ENCODE measurements at places on chromosomes 7 and 10.

- DNase-seq = no peak
Observed at GRCh38 chr7:33099154-33099940, 9.9 kb downstream of the RP9 start.

DNA sequence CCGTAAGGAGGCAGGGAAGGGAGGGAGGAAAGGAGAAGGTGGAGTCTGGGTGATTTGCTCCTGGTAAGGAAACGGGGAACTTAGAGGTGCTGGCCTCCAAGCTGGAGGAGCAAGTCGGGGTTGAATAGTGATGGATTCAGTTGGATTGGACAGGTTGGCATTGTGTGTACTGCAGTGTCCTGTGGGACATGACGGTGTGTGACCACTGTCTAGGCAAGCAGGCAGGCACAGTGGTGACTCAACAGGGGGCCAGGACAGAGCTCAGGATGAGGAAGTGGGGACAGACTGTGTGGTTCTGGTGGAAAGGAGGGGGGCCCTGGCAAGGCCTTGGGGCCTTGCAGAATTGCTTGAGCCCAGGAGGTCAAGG, 48.8 kb downstream of the COL26A1 start:
- no peak for DNase-seq

GRCh38 chr7:16098585-16099179, 322.7 kb downstream of the CRPPA start:
- no peak for DNase-seq

DNA sequence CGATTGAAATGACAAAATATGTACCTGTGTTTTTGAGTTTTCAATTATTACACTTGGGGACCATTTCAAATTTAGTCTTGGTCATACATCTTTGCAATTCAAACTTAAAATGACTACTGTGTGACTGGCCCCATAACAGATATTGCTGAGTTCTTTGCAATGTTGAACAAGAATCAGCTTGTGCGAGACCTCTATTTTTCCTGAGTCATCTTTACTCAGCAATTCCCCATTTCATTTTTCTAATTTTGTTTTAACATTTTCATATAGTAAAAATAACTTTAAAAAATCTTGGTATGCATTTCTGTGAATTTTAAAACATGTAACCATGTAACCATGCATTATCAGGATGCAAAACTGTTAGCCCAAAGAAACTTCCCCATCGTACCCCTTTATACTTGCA, 678.1 kb downstream of the ANKRD7 start:
- no peak for DNase-seq

DNA sequence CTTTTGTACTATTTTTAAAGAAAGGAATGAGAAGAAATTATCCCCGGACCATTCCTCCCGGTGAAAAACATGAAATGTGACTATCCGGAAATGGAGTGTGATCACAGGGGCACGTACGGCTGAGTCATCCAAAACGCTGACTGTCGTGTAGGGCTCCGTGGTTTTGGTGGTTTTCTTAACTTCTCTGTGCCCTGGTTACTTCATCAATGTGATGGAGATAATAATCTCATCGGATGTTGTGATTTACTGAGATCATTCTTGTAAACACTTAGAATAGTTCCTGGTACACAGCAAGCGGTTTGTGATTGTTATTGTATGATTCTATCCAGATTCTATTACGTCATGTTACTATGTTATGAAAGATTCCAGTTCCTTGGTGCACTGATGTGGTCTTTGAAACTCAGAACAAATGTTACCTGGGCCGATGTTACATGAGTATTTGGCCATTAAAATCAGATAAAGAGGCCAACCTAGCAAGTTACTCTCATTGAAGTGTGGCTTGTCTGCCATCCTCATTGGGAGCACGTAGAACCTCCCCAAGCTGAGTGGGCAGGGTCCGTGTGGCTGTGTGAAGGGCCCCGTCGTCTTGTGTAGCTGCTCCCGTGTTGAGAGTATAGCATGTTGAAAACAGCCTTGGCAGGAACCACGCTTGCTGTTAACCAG, 99.5 kb downstream of the CAMK1D start:
- DNase-seq = peak; percentile 69

DNA sequence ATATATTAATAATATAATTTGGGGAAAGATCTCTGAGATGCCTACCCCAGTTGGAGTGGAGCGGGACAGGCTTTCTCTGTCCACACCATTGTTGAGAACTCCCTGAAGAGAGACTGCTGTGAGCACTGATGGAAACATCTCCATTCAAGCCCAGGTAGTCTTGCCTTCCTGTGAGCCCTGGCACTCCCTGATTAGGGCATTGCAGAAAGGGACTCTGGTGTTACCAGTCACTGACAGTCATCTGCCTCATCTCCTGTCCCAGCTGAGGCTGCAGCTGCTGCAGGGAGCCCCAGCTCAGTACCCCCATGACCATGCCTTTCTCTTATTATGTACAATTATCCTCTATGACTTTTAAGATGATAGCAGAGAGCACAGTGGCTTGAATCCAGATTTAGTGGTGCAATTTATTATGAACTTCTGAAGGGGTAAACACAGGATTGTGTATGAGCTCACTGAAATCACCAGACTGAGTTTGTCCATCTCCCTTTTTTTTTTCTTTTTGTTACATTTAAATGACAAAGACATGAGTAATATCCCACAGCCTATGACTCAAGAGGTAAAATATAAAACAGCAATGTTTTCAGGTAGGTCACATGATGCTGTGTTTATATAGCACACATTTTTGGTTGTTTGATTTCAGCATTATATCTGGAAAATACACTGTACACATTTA, 236.9 kb downstream of the SLC25A13 start:
- DNase-seq = no peak

- no peak for DNase-seq
Observed at GRCh38 chr10:57791546-57791945, 476.1 kb downstream of the IPMK start.

DNA sequence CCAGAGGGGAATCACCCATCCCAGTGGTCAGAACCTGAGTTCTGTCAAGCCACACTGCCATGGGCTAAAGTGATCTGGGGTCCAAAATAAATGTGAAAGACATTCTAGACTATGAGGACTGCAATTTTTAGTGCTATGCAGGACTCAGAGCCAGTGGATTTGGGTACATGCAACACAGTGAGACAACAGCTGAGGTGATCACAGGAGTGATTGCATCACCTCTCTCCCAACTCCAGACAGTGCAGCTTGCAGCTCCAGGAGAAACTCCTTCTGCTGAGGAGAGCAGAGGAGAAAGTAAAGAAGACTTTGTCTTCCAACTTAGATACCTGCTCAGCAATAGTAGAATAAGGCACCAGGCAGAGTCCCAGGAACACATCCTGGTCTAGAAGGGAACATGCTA, 682.0 kb upstream of the POT1 start:
- no peak for DNase-seq

DNA sequence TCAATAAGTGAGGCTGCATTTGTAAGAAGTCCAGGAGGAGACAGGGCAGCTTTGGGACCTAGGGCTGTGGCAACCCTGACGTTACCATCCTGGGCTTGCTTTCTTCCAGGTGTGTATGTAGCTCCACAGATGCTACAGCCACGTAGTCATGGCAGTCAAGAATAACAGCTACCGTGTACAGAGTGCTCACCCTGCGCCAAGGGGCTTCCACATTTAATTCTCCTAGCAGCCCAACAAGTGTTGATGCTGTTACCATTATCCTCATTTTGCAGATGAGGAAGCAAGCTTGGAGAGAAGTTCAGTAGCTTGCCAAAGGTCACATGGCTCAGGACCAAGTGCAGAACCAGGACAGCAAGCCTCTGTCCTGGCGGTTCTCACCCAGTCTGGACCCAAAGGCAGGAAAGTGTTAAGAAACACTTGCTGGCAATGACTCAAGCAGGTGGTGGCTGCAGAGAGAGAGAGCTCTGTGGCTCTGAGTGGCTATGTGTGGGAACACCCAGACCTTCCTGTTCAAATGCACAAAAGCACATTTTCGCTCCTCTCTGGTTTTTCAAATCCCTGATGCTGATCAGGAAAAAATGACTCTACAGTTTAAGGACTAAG, 89.8 kb downstream of the CREM start:
- DNase-seq = no peak

DNA sequence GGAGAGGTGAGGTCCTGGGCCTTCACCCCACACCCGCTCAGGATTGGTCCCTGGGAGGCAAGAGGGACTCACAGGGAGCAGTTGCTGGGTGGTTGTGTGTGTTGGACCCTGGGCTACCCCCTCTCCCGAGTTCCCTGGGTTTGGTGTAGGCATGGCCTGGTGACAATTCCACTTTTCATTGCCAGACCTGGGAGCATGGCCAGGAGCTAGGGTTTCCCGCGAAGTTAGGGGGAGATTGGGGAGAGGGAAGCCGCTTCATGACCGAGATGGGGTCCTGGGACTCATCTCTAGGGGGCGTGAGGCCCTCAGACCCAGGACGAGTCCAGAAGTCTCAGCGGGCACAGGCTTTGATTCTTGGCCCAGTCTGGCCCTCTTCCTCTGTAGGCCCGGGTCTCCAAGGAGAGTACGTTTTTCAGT, 606 bp downstream of the PALD1 start:
- DNase-seq = no peak

DNA sequence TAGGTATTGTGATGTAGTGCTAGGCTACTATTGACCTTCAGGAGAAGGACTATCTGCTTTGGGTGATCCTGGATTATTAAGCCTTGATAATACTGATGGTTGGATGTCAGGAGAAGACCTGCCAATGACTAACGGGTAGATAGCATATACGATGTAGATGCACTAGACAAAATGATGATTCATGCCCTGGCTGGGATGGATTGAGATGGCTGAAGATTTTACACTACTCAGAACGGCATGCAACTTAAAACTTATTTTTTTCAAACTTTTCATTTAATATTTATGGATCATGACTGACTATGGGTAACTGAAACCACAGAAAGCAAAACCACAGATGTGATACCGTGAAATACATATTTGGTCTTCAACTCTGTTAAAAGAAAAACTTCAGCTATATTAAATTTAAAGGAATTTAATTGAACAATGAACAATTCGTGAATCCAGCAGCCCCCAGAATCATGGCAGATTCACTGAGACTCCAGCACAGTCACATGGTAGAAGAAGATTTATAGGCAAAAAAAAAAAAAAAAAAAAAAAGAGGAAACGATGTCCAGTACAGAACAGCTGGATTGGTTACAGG, 124.6 kb upstream of the CDK13 start:
- DNase-seq = no peak

- no peak for DNase-seq
Observed at GRCh38 chr7:29253225-29253624, 58.6 kb downstream of the CHN2 start.

GRCh38 chr7:83065714-83066113, 97.0 kb downstream of the PCLO start:
- DNase-seq = no peak

DNA sequence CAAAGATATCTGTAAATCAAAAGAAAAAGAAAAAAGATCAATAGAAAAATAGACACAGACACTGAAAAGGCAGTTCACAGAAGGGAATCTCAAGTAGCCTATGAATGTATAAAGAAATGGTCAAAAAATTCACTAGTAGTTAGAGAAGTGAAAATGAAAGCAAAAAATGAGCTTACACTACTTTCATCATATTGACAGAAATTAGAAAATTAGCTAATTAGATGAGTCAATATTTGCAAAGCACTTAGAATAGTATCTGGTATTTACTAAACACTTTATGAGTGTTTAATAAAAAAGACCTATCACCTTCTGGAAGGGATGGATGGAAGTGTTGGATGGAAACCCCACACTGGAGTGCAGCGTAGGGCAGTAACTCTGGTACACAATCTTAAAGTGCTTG, 1.7 kb upstream of the CFAP58 start:
- DNase-seq = no peak

GRCh38 chr7:151875942-151876898, 695 bp downstream of the PRKAG2 start:
- peak; percentile 74 for DNase-seq

DNA sequence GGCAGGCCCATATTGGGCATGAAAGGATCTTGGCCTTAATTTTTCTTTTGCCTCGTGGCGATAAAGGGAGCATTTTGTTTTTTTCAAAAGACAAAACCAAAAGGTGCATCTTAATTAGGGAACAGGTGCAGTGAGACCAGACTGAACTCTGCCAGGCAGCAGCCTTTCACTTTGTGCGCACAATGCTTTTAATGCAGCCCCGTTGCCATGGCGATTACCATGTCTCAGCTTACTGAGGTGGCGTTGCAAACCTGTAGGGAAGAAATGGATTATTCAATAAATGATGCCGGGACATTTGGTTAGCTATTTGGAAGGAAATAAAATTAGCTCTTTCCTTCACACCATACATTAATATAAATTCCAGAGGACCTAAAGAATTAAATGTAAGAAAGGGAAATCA, 61.9 kb downstream of the MYL10 start:
- DNase-seq = no peak

GRCh38 chr7:131219312-131220041, 108.2 kb upstream of the MKLN1 start:
- no peak for DNase-seq

- DNase-seq = no peak
Observed at GRCh38 chr7:77288676-77289320, 89.2 kb upstream of the FGL2 start.

DNA sequence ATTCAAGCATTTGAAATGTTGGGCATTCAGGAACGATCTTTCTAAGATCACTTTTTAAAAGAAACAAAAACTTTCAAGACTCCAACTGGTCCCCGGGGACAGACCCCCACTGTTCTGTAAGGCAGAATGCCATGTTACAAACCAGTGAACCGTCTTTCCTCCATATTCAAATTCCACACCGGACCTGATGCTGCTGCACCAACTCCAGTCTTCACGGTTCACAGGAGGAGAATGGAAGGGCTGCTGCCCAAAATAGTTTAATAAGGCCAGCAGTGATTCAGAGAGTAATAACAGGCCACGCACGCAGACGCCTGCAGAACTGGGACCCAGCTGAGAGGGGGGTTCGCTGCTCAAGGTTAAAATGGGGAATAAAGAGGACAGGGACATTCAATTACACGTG, 47.2 kb downstream of the OSBPL3 start:
- no peak for DNase-seq

GRCh38 chr10:71437537-71438092, 40.9 kb downstream of the CDH23 start:
- no peak for DNase-seq

DNA sequence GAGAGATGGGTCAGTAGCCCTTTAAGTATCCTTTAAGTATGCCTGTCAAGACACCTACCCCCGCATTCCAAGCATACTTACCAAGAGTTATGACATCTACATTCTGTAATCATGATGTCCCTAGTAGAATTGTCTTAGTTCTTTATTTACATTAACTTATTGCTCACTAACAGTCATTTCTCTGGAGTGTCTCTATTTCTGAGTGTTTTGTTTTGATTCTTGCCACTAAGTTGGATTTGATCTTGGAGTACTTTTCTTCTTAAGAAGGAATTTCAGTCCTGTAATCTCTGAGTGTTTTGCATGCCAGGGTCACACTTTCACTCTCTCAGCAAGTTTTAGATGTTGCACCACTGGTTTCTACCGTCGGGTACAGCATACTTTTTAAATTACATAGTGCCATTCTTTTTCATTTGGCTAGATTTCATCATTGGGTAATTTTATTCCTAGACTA, 1053.9 kb downstream of the KCNMA1 start:
- no peak for DNase-seq

- DNase-seq = no peak
Observed at GRCh38 chr7:55172881-55173609, 154.2 kb downstream of the EGFR start.
